Thoracic aorta (tissue), 2 donors: ENCODE measurements at places on chromosomes 2 and 18. TPM values are rescaled to one million over a fixed set of nuclear protein-coding genes. Genes with fewer than 3 reads are reported as not detected.
A peak's percentile ranks its signal among the peaks of the same experiment; 100 is the strongest.

CACNB4 gene
- total RNA-seq, result 5.6 TPM

GRCh38 chr2:179574061-179574519, 287.3 kb downstream of the ZNF385B start:
- H3K4me3 ChIP-seq, result no peak overlapping the region
- no peaks in the 10 kb centered on the region for H3K27me3 ChIP-seq
- H3K27ac ChIP-seq, result no peak overlapping the region
- H3K36me3 ChIP-seq, result no peaks in the 10 kb centered on the region

- no peak for DNase-seq
- H3K4me3 ChIP-seq, result no peak overlapping the region
- H3K27ac ChIP-seq, result no peak overlapping the region
- H3K27me3 ChIP-seq, result no peaks in the 10 kb centered on the region
Measured at GRCh38 chr2:196101325-196101991, 32.8 kb upstream of the DNAH7 start.

CDH19 gene
- total RNA-seq, result 8.9 TPM

DYNAP gene
- total RNA-seq, result not detected

GRCh38 chr2:85400541-85401463, 9.4 kb downstream of the CAPG start:
- no peak overlapping the region for H3K4me3 ChIP-seq
- no peaks in the 10 kb centered on the region for H3K4me1 ChIP-seq
- H3K27ac ChIP-seq, result no peak overlapping the region
- peaks cover 4% of the 10 kb centered on the region for H3K36me3 ChIP-seq
- no peak for DNase-seq

TCF4 gene
- total RNA-seq, result 178 TPM

- no peak for DNase-seq
- peaks cover 32% of the 10 kb centered on the region for H3K36me3 ChIP-seq
- H3K4me3 ChIP-seq, result peak overlapping the region; percentile 34
Measured at GRCh38 chr2:20618886-20619521, 31.9 kb downstream of the HS1BP3 start.

DNA sequence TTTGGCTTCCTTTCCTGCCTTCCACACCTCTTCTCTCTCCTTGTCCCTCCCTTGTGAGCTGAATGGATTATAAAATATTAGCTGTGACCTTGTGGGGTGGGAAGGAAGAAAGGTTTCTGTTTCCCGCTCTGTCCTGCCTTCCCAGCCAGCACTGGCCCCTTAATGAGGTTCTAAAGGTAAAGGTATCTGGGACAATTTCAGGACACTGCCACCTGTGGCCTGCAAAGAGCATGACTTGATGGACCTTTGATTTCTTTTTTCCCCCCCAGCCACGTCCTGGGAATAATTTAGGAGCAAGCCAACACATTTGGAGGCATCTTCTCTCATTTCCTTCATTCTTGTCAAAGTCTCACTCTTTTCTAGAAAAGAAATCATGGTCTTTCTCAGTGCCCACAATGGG, 246.7 kb upstream of the EPAS1 start:
- peaks cover 19% of the 10 kb centered on the region for H3K4me1 ChIP-seq
- H3K27me3 ChIP-seq, result no peaks in the 10 kb centered on the region
- peak overlapping the region; percentile 36 for H3K27ac ChIP-seq
- no peaks in the 10 kb centered on the region for H3K36me3 ChIP-seq
- H3K4me3 ChIP-seq, result no peak overlapping the region

- H3K36me3 ChIP-seq, result no peaks in the 10 kb centered on the region
- no peaks in the 10 kb centered on the region for H3K27me3 ChIP-seq
- H3K4me1 ChIP-seq, result peaks cover 30% of the 10 kb centered on the region
- no peak for DNase-seq
Measured at GRCh38 chr18:377088-377487, 109.2 kb upstream of the THOC1 start.

SLC8A1 gene
- 13.7 TPM for total RNA-seq

DNA sequence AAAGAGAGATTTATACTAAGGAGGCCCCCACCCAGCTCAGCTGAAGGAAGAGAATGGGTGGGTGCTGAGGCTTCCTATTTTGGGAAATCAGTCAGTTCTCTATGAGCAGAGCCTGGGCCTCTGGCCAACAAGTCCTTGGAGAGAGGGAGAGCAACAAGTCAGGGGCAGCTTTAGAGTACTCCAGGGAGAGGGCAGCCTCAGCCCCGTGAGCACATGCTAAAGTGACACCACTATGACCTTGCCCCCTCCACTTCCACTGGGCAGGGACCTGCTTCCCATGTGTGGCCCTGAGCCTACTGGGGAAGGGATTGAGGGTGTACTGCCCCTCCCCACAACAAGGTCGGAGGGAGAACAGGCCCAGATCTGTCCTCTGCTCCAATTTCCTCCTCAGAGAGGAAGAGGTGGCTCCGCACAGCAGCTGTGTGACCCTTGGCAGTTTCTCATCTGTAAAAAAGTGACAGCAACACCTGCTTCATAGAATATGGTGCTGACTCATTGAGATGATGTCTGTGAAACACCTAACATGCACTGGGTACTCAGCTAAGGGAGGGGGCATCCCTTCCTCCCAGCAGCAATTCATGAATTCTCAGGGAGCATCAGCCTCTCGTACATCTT, 72.9 kb downstream of the CLHC1 start:
- H3K36me3 ChIP-seq, result no peaks in the 10 kb centered on the region
- DNase-seq, result no peak
- no peak overlapping the region for H3K27ac ChIP-seq
- peaks cover 53% of the 10 kb centered on the region for H3K4me1 ChIP-seq
- no peak overlapping the region for H3K4me3 ChIP-seq

DNA sequence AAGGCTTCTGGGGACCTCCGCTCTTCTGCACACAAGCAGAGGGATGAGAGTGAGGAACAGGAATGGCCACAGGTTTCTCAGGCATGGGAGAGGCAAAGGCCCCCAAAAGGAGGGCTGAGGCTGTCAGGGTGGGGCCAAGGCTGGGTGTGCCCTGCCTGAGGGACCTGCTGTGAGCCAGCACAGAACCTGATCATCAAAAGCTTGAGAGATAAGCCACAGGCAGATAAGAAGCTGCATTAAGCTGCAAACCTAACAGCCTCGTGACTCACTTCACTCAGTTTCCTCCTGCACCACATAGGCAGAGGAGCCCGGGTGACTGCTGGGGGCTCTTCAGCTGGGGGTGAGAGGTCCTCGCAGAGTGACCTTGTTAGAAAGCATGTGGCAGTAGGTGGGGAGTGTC, 64.5 kb upstream of the LAPTM4A start:
- H3K36me3 ChIP-seq, result no peaks in the 10 kb centered on the region
- no peak overlapping the region for H3K4me3 ChIP-seq
- H3K4me1 ChIP-seq, result no peaks in the 10 kb centered on the region
- H3K27ac ChIP-seq, result no peak overlapping the region
- no peaks in the 10 kb centered on the region for H3K27me3 ChIP-seq

WNT10A gene
- total RNA-seq, result 1.6 TPM

DNA sequence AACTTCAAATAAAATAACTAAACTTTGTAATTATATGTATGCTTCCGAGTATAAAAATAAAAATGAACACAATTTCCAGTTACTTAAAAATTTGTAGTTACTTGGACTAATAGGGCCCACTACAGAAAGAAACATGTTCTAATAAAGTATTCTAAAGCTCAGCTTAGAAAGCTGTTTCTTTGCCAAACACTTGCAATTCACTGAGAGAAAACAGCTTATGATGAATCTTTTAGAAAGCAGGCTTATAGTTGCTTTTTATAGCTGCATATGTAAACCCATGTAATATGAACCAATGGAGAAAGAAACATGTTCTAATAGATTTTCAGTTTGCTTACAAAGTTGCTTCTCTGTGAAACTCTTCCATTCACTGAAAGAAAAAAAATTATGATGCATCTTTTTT, 766.0 kb downstream of the LRP1B start:
- H3K27me3 ChIP-seq, result no peaks in the 10 kb centered on the region
- DNase-seq, result no peak
- H3K27ac ChIP-seq, result no peak overlapping the region
- H3K4me3 ChIP-seq, result no peak overlapping the region
- H3K36me3 ChIP-seq, result no peaks in the 10 kb centered on the region

DNA sequence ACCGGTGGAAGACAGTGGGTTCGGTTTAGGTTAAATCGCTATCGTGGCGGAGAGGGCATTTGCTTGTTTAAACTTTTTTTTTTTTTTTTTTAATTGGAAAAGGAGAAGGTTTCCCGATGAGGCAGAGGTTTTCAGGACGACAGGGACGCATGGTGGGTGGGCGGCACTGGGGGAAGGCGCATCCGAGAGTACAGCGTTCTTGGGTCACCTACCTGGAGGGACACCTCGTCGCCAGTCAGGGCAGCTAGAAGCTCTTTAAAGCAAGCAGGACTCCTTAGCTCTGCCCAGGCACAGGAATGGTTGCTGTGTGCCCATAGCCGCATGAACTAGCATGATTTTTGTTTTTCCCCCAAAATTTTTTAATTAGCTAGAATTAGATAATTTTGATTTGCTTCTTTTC, 437 bp downstream of the LDLRAD4 start:
- peaks cover 36% of the 10 kb centered on the region for H3K4me1 ChIP-seq
- H3K27ac ChIP-seq, result peak overlapping the region; percentile 83
- no peaks in the 10 kb centered on the region for H3K27me3 ChIP-seq
